Ammon's horn (tissue), 1 donor: ENCODE measurements at places on chromosomes 2 and 18.

- no peak for DNase-seq
Measured at GRCh38 chr18:63443829-63444228, 21.6 kb upstream of the VPS4B start.

DNA sequence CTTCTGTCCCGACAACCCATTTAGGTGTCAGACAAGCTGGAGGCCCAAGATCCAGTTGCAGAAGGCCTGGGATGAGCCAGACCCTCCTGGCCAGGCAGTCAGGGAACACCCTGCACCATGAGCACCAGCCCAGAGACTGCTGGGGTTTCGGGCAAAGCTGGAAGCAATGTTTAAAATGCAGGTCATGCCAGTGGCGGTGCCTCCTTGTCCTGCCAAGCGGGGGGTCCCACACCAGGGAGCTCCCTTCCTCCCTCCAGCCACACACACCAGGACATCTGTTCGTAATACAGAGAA, 230.2 kb downstream of the ATAD2B start:
- DNase-seq = no peak

DNA sequence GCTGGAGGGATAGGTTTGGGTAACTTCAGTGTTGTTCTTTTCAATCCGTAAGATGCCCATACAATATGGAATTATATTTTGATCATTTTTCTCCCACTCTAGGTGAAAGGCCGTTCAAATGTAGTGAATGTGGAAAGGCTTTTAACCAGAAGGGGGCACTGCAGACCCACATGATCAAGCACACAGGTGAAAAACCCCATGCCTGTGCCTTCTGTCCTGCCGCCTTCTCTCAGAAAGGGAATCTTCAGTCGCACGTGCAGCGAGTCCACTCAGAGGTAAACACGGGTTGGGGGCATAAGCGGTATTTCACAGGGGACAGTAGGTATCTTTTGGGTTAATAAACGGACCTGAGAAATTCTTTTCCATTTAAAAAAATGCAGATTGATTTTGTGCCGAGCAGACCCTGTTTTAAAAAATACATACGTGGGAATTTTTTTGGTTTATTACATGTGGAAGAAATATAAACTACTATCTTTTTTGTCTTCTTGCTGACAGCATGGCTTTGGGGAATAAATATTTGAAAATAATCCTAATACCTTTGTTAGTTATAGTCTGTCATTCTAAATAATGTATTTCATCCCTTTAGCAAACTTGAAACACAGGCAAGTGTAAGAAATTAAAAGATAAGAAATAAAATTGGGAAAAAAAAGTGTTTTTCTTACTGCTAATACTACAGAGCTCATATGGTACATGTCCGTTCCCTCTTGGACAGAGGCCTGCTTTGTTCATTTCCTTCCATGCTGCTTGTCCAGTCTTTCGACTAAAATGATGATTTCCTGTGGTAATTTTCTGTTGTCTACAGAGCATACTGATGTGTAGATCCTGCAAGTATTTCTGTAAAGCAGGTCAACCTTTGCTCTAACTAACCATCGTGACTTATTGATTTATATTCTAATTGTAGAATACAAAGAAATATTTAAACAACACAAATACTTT, 53.3 kb downstream of the ZNF236 start:
- peak; percentile 66 for DNase-seq

GRCh38 chr18:67783196-67783946, 266.9 kb upstream of the DSEL start:
- no peak for DNase-seq

GRCh38 chr2:55949613-55950012, 26.0 kb upstream of the EFEMP1 start:
- no peak for DNase-seq

GRCh38 chr18:47520263-47520662, 268.8 kb upstream of the SKOR2 start:
- DNase-seq = no peak

DNA sequence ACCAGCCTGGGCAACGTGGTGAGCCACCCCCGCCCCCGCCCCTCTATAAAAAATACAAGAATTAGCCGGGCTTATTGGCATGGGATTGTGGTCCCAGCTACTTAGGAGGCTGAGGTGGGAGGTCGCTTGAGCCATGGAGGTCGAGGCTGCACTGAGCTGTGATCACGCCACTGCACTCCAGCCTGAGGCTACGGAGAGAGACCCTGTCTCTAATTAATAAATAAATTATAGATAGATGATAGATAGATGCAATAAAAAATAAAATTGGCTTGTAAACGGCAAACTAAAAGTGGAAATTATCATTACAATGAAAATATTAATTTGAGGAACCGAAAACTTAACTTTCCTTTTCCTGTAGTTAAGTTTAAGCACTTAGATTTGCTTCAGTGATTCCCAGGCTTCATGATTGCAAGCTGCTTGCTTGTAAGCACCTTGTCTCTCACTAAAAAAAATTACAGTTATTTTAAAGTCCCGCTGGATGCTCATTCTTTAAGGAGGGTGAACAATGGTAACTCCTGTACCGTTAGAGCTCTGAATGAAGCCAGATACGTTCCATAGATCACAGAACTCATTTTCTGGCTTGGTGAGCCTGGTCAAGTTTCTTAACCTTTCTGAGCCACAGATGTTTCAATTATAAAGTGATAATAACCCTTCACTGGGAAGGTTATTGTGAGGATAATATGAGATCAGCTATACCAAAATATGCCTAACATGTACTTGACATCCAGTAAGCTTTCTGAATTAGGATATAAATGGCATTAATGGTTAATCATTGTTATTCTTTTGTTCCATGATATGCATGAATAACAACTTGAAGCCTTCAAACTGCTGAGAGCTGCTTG, 9.3 kb upstream of the NARS1 start:
- no peak for DNase-seq

DNA sequence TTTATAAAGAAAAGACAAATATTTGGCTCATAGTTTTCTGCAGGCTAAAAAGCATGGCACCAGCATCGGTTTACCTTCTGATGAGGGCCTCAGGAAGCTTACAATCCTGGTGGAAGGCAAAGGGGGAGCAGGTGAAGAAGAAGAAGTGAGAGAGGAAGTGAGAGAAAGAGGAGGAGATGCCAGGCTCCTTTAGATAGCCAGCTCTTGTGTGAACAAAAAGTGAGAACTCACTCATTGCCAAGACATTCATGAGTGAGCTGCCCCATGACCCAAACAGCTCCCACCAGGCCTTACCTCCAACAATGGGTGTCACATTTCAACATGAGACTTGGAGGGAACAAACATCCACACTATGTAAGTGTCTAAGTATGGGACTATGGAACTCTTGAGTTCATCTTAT, 14.3 kb downstream of the CCDC150 start:
- DNase-seq = no peak

GRCh38 chr18:76348267-76349066, 146.6 kb downstream of the ZNF516 start:
- peak; percentile 20 for DNase-seq

GRCh38 chr18:57270156-57270555, 82.2 kb upstream of the ST8SIA3 start:
- no peak for DNase-seq

DNA sequence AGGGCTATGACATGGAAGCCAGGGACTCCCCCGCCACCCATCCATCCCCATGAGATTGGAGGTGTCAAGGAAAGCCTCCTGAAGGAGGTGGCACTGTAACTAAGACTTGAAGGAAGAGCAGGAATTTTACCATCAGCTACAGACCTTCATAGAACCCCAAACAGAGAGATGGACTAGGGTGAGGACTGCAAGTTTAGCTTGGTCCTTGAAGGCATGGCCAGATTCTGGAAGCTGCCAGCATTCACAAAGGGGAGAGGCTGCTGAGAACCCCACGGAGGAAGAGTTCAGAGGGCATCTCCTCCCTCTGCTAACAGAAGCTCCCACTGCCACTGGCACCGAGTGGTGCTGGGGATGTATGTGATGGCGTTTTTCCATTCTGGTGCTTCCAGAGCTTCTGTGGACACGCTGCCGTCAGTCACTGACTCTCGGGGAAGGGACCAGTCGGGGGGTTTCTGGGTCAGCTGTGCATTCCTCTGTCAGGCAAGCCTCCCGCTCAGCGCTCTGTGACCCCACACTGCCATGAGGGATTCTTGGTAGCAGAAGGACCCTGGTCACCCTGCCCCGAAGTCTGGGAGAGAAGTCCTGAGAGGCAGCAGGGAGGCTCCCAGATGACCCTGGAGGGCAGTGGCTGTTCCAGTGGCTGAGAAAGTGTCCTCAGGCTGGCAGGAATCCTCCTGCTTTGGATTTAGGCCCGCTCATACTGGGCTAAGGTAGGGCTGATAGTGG, 18.1 kb downstream of the TMEM185B start:
- no peak for DNase-seq

GRCh38 chr2:18719978-18720775, 130.8 kb upstream of the NT5C1B start:
- no peak for DNase-seq

DNA sequence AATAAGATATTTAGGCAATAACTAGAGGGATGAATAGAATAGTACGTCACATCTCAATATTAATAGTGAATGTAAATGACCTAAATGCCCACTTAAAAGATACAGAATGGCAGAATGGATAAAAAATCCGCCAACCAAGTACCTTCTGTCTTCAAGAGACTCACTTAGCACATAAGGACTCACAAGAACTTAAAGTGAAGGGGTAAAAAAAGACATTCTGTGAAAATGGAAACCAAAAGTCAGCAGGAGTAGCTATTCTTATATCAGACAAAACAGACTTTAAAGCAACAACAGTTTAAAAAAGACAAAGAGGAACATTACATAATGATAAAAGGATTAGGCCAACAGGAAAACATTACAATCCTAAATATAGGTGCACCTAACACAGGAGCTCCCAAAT, 56.7 kb upstream of the DSC1 start:
- DNase-seq = no peak

- peak; percentile 54 for DNase-seq
Measured at GRCh38 chr18:24089076-24089475, 49.8 kb upstream of the CABYR start.

GRCh38 chr2:207996848-207997247, 28.5 kb downstream of the PLEKHM3 start:
- no peak for DNase-seq

- DNase-seq = no peak
Measured at GRCh38 chr18:7803956-7804469, 236.9 kb downstream of the PTPRM start.

GRCh38 chr2:159177957-159178356, 108.5 kb downstream of the WDSUB1 start:
- DNase-seq = peak; percentile 19

DNA sequence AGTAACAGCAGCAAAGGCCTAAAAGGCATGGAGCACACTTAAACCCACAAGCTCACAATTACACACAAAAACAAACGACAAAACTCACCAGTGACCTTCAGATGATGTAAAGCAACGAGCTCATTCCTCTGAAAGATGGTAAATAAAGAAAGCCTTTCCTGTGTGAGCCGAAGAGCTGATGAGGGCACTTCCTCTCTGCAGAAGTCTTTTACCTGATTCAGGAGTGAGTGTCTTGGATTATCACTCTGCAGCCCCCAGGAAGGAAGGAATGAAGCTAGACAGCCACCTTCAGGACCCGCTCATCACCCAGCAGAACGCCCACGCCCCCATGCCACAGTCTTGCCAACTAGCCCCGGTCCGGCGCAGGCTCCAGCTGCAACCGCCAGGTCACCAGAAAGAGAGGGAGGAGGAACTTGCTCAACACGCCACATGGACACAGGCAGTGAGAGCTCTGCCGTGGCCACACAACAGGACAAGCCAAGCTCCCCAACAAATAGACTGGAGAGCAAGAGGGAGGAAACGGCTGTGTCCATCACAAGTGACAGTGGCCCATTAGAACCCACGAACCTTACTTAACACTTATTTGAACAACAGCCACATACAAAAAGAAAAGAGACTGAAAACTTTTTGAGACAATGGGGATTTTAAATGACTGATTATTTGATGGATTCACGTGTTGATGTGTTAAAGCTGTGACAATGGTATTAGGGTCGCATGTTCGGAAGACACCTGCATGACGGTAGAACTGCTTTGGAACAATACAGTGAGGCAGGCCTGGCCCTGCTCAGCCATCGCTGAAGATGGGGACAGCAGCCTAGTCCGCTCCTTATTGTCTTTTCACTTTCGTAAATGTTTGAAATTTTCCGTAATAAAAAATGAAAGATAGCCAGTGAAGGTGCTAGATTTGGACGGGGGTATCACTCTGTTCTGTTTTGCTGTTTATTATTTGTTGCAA, 127.3 kb downstream of the HDAC4 start:
- no peak for DNase-seq

DNA sequence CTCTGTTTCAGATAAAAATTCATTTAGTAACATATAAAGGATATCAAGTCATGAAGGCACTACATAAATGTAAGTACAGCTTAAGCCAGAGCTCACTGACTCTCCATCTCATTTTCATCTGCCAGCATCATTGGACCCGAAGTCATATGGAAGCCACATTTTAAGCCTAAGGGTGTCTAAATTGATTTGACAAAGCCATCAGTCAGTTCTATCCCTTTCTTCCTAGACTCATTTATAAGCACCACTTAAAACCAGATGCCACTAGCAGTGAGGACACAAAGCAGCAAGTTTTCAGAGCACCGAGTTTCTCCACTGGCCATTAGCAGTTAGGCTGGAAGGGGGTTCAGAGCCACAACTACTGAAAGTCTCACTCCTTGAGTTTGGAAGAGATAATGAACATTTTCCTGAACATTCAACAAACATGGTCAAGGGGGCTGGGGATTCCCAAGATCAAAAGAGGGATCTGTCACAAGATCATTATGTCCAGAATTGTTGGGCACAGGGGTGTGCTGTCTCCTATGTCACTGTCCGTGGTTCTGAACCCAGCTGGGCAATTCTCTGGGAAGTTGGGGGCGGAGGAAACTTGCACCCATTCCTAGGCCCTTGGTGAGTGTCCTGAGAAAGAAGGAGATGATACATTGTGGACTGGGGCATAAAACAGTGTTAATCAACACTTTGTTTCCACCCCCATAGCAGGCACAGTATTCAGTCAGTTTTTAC, 158.5 kb upstream of the LMAN1 start:
- no peak for DNase-seq

DNA sequence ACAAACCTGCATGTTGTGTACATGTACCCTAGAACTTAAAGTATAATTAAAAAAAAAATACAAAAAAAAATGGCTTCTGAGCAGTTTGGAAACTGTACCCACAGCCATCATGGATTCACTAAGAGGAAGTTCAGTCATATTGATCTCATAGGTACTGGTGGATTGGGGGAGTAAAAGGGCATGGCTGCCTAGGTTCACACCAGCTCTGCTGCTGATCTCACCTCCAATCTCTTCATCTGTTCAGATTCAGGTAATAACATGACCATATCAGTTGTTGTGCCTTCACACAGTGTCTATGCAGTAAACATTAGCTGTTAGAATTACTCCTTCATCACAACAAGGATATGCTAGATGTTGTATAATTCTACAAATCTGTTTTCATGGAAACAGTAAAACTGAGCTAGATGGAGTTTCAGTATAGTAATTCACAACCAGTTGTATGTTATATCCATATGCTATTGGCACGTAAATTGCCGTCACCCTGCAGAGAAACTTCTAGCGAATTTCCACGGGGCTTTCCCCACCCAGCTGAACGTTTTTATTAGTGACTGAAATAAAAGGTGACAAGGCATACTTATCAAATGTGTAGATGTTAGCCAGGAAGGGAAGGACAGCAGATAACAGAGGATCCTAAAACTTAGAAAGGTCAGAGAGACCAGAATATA, 59.3 kb upstream of the ITM2C start:
- no peak for DNase-seq
